ENCODE measurements at places on chromosomes 2 and 18.

- DNase-seq, result no peak
Observed at GRCh38 chr18:22765896-22766295, 167.2 kb upstream of the RBBP8 start.

DNA sequence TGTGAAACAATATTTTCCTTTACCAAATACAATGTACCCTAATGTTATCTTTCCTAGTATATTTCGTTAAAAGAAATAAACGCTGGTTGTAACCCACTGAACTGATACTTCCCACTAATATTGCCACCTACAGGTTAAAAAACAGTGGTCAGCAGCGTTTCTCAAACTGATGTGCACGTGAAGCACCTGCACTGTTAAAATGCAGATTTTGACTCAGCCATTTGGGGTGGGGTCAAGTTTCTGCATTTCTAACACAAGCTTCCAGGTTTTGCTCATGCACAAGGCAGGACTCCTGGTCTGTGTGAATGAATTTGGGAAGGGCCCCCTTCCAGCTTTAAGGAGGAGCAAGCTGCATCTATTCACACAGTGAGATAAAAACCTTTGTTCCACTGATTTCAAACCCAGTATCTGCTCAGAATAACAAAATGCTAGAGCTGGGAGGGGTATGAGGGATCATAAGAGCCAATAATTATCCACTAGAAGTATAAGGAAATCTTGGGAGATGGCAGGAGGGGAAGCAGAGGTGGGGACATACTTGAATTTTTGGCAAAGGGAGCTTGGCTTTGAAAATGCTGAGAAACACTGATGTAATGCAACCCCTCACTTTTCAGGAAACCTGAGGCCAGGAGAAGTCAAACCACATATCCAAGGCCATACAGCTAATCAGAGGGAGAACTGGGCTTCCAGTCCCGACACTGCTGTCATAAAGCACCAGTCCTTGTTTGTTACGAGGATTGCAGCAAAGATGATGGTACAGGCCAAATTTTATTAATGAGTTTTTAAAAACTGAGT lies 116.2 kb downstream of the RBMS1 start:
- DNase-seq, result no peak

DNA sequence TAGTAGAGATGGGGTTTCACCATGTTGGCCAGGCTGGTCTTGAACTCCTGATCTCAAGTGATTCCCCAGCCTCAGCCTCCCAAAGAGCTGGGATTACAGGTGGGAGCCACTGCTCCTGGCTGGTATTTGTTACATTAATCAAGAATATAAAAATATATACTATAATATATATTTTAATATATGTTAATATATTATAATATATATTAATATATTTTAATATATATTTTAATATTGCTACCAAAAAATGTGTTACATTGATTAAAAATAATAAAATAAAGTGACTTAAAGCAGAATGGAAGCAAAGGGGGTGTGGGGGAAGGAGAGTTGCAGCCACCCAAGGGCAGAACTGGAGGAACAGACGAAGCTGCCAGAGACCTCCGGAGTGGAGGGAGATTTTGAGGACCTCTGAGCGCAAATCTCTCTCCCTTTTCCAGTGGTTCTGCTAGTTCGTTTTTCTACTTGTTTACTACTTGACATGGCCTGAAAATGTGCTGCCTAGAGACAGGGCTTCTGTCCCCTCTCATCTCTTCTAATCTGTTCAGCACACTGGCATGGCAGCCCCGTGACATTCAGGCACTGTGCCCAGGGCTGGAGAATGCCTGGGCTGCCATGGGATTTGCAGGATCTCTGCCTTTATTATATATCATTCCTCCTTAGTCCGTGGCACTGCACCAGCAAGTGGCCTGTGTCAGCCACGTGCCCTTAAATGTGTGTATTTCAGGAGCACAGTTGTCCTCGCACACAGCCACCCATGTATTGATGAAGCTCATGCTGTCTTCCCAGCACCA lies 47.9 kb upstream of the RAB12 start:
- no peak for DNase-seq

DNA sequence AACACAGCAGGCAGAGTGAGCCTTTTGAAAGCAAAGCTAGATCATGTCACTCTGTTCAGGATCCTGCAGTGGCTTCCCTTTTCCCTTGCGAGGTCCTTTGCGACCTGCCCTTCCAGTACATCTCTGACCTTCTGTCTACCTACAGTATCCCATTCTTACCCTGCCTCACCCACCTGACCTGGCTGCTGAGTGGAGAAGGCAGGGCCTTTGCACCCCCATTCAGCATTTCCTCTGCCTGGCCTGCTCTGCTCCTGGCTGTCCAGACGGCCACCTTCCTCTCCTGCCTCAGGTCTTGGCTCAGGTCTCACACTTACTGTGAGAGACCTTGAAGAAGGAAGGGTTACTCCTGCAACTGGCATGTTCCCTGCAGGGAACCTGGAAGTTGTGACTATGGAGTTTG lies 77.4 kb downstream of the MAPRE2 start:
- no peak for DNase-seq

DNA sequence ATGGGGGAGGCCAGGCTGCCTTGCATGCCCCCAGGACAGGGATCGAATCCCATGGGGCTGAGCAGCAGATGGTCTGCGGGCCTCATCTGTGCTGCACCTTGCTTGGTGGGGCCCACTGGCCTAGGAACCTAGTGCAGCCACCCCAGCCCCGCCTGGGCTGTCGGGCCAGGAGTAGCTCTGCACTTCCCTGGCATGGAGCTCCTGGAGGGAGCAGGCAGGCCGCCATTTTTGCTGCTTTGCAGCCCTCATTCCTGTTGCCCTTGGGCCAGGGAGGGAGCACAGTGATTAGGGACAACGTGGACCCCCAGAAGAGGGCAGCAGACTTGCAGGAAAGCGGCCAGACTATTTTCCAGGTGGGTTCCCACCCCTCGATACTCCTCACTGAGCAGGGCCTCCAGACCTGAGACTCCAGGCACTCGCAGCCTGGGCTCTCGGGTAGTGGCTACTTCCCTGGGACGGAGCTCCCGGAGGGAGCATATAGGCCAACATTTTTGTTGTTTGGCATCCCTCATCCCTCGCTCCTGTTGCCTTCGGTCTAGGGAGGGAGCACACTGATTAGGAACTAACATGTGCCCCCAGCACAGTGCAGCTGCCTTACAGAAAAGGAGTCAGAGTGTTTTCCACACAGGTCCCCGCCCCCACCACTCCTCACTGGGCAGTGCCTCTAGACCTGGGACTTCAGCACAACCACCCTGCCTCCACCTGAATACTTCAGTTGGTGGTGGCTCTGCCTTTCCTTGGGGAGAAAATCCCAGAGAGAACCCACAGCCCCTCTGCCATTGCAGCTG lies 99.5 kb downstream of the MAIP1 start:
- no peak for DNase-seq

- no peak for DNase-seq
Observed at GRCh38 chr2:31253356-31254131, 19.6 kb downstream of the EHD3 start.

DNA sequence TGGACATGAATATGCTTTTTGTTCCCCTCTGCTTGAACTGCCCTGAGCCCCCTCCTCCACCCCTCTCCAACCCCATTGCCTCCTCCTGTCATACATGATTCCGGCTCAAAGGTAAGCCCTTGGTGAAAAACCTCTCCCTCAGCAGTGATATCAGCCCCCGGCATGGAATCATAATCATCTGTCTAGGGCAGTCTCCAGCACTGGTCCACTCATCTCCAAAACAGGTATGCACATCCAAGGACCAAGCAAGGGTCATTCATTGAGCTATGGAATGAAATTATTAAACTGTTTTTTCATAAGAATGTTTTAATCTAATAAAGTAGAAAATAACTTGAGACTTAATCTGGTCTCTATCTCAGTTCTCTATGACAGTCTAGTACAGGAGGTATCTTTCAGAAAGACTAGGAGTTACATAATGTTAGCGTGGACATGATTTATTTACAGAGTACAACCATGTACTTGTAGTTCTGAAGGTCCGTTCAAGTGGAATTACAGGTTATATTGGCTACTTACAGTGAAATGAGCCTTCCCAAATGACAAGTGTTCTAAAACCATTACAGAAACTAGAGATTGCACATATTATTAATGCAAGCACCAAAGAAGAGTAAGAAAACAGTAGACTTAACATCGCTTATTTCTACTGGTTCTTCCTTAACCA lies 75.2 kb downstream of the ACVR1 start:
- DNase-seq, result no peak

GRCh38 chr2:205814039-205814364 lies 131.7 kb downstream of the NRP2 start:
- no peak for DNase-seq

GRCh38 chr2:111031546-111032478 lies 88.9 kb upstream of the BCL2L11 start:
- no peak for DNase-seq
